NCI-H69 (cell line): ENCODE measurements at places on chromosomes 2 and 18.

- DNase-seq: no peak
Measured at GRCh38 chr2:72603481-72603880, 222.4 kb downstream of the EXOC6B start.

GRCh38 chr2:117832905-117833613 lies 18.6 kb downstream of the DDX18 start:
- DNase-seq: no peak

GRCh38 chr18:10454681-10455557 lies 484 bp downstream of the APCDD1 start:
- peak; percentile 81 for DNase-seq

DNA sequence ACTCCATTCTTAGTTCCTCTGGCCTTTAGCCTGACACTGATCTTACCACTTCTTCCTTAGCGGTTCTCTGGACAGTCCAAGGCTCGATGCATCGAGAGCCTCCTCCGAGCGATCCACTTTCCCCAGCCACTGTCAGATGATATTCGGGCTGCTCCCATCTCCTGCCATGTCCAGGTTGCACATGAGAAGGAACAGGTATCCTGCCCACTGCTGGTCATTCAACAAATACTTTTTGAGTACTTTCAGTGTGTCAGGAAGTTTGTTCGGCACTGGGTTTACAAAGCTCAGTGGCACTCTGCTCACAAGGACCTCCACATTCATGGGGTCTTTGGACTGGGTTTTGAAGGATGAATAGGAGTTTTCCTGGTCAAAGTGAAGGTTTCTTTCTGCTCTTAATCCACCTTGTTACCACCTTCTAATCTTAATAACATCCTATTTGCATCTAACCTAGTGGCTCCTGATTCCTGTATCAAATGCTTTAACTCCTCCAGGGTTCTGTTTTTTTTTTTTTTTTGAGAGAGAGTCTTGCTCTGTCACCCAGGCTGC lies 25.8 kb downstream of the GCKR start:
- DNase-seq: no peak

DNA sequence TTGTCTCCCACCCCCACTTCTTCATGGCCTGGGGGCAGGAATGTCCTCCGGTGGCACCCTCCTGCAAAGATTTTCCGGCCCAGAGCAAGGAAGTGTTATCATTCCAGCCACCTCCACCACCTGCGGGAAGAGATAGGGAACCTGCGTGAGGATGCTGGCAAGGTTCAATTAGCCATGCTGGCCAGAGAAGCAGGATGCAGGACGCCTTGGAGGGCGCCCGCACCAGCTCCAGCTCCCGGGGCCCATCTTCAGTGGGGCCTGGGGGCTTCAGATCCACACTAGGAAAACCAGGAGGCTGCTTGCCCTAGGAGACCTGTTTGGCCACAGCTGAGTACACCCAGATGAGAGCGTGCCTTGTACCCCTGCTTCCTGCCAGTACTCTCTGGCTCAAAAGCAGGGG lies 113.7 kb downstream of the CLIP4 start:
- DNase-seq: no peak

DNA sequence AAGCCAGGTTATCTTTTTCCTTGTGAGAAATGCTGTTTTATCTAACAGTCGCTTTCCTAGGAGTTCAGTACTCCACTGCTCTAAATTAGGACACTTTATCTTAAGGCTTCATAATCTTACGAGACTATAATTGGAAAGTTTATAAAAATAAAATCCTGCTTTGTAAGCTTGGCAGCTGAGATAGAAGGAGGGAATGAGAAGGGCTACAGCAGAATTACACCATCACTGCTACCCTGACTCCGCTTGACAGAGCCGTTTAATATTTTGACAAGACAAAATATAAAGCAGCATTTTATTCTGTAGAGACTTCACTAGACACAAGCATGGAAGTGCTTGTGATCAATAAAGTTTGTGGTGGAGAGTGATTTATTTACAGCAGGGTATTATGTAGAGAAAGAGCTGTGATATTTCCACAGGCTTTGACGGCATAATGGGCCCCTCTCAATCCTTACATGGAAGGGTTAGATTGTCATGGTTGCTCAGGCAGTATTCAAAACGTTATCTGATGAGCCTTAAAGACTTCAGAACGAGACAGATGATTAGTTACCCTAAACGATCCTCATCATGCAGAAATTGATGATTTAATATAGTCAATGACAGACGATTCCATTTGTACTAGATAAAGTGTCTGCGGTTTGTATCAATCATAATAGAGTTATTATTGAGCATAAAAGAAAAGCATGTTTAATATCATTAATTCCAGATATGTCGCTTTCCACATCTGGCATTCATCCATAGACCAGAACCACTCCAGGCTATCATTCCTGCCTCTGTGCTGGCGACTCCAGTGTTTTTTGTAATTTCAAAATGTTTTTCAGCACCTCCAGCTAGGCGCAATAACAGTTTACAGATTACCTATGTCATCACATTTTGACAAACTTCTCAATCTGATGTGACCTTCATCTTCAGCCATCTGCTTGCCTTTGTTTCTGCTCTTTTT lies 242.2 kb downstream of the FIGN start:
- no peak for DNase-seq

- no peak for DNase-seq
Measured at GRCh38 chr2:127079358-127079920, 27.5 kb downstream of the BIN1 start.

GRCh38 chr2:234863043-234863934 lies 88.5 kb upstream of the SH3BP4 start:
- DNase-seq: no peak

DNA sequence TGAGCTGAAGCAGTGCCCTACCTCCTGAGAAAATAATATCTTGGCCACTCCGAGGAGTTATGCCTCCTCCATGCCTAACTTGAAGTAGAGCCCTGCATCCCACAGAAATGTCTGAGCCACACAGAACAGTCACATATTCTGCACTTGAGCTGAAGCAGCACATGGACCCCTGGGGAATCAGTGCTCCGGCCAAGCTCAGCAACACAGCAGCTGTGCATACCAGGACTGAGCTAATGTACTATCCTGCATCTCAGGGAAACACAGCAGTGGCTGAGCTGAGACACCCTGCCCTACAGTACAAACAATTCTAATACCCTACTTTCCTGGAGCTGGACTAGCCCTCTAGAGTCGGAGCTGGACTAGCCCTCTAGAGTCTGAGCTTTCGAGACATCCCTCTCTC lies 166.9 kb downstream of the ZNF516 start:
- DNase-seq: no peak

GRCh38 chr2:236805800-236806531 lies 236.3 kb downstream of the ACKR3 start:
- no peak for DNase-seq

- peak; percentile 92 for DNase-seq
Measured at GRCh38 chr2:112869258-112869842, 32.8 kb upstream of the IL1B start.
